IPS DF 6.9 (cell line): ENCODE measurements at places on chromosomes 6 and 20.

DNA sequence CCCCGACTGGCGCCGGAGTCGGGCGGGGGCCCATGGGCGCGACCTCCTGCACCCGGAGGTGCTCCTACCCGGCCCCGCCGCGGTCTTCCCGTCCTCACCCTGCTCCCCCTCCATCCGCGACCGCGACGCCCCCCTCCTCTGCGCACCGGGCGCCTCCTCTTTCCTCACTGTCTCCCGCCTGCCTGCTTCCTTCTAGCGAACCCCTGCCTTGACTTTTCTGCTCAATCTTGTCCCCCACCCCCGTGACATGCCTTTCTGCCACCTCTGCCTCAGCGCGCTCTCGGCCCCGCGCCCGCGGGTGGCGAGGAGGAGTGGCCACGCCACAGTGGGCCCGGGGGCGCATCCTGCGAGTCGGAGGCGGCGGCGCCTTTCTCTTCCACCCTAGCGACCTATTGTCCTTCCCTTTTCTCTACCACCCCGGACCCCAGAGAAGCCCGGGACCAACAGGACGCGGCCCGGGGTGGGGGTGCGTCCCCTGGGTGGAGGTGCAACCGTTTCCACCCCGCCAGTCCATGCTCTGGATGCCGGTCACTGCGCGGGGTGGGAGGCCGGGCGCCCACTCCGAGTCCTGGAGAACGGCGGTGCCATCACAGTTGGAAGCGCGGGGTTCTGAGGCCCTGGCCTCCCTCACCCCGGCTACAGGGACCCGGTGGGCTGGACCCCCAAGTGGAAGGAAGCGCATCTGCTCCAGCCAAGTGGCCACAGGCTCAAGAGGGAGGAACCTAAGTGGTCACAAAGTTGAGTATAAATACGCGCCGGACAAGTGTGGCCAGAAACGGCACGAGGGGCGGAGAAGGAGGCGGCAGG is 2.0 kb downstream of the PDE10A start:
- peak overlapping the region; percentile 36; the same call in 1 of the 2 replicates for H3K4me3 ChIP-seq
- DNase-seq, result no peak
- no peak overlapping the region for H3K27ac ChIP-seq
- peaks cover 54% of the 10 kb centered on the region for H3K27me3 ChIP-seq
- H3K4me1 ChIP-seq, result peaks cover 3% of the 10 kb centered on the region

GRCh38 chr6:6631053-6631452 is 42.5 kb downstream of the LY86 start:
- DNase-seq, result no peak
- H3K4me3 ChIP-seq, result no peak overlapping the region
- H3K27ac ChIP-seq, result no peak overlapping the region
- no peaks in the 10 kb centered on the region for H3K27me3 ChIP-seq
- no peaks in the 10 kb centered on the region for H3K4me1 ChIP-seq

DNA sequence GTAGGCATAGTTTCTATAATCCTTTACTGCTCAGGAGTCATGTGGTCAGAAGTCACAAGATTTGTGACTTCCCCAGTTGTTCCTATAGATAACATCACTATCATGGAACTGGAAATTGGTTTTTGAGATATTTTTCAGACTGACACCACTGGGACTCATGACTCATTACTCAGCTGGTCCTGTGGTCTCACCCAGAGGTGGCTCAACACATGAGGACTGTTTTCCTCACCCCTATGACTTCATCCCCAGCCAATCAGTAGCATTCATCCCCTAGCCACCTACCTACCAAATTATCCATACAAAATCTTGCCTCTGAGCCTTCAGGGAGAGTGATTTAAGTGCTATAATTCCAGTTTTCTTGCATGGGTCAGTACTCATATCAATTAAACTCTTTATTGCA is 1217.7 kb downstream of the EPHA7 start:
- no peak overlapping the region for H3K27ac ChIP-seq
- no peaks in the 10 kb centered on the region for H3K27me3 ChIP-seq
- no peaks in the 10 kb centered on the region for H3K4me1 ChIP-seq
- no peak for DNase-seq
- H3K36me3 ChIP-seq, result no peaks in the 10 kb centered on the region

- peaks cover 5% of the 10 kb centered on the region for H3K36me3 ChIP-seq
- H3K27me3 ChIP-seq, result no peaks in the 10 kb centered on the region
- H3K4me3 ChIP-seq, result no peak overlapping the region
- no peak for DNase-seq
- no peak overlapping the region for H3K27ac ChIP-seq
These were observed 60.2 kb downstream of the PYGB start for GRCh38 chr20:25308083-25308491.

GRCh38 chr6:66065313-66065712 is 358.3 kb upstream of the EYS start:
- no peak for DNase-seq
- H3K27me3 ChIP-seq, result no peaks in the 10 kb centered on the region
- no peaks in the 10 kb centered on the region for H3K36me3 ChIP-seq

DNA sequence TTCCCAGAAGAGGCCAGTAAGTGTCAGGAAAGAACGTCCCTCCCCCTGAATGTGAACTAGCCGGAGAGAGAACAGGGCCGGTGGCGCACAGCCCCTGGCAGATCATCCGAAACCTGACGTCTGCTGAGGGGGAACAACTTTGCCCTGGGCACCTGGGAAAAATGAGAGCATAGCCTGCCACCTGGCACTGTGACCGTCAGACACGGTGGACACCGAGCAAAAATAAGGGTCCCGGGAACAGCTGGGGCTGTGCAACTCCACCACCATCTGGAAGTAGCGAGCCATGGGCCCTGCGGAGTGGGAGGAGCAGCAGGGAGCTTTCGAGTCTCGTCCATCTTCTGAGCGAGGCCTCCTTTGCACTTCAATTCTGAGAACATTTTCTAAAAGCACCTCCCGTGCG is 110.8 kb downstream of the EDN3 start:
- DNase-seq, result no peak
- H3K36me3 ChIP-seq, result no peaks in the 10 kb centered on the region
- H3K4me1 ChIP-seq, result peaks cover 1% of the 10 kb centered on the region; the same call in 1 of the 2 replicates
- no peaks in the 10 kb centered on the region for H3K27me3 ChIP-seq
- H3K4me3 ChIP-seq, result no peak overlapping the region
- H3K27ac ChIP-seq, result no peak overlapping the region

GRCh38 chr6:136337606-136338005 is 48.0 kb upstream of the BCLAF1 start:
- no peak overlapping the region for H3K27ac ChIP-seq
- no peak overlapping the region for H3K4me3 ChIP-seq
- H3K36me3 ChIP-seq, result no peaks in the 10 kb centered on the region
- H3K4me1 ChIP-seq, result no peaks in the 10 kb centered on the region

GRCh38 chr6:42702200-42702599 is 20.2 kb downstream of the PRPH2 start:
- DNase-seq, result no peak
- H3K36me3 ChIP-seq, result no peaks in the 10 kb centered on the region

DNA sequence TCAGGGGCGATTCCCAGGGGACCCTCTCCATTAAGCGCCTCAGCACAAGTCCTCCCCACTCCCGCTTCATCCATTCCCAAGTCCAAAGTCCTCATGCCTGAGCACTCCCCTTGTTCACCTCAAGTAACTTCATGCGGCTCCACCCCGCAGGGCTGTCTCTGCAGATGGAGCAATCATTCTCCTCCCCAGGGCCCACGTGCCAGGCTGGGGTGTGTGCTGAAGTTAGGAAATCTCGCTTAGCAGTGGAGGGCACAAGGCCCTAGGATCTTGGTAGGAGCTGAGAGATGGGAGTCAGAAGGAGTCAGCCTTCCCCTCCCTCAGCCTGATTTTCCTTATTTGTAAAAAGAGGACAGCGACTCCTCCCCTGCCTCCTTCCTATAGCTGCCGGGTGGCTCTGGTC is 3.5 kb downstream of the TGM3 start:
- no peak for DNase-seq
- H3K36me3 ChIP-seq, result no peaks in the 10 kb centered on the region
- no peak overlapping the region for H3K4me3 ChIP-seq
- H3K4me1 ChIP-seq, result peaks cover 8% of the 10 kb centered on the region
- no peaks in the 10 kb centered on the region for H3K27me3 ChIP-seq
- H3K27ac ChIP-seq, result no peak overlapping the region

- peaks cover 3% of the 10 kb centered on the region for H3K4me1 ChIP-seq
- no peak overlapping the region for H3K4me3 ChIP-seq
- no peak overlapping the region for H3K27ac ChIP-seq
- DNase-seq, result no peak
These were observed 87.7 kb downstream of the TFAP2C start for GRCh38 chr20:56716806-56717205.

DNA sequence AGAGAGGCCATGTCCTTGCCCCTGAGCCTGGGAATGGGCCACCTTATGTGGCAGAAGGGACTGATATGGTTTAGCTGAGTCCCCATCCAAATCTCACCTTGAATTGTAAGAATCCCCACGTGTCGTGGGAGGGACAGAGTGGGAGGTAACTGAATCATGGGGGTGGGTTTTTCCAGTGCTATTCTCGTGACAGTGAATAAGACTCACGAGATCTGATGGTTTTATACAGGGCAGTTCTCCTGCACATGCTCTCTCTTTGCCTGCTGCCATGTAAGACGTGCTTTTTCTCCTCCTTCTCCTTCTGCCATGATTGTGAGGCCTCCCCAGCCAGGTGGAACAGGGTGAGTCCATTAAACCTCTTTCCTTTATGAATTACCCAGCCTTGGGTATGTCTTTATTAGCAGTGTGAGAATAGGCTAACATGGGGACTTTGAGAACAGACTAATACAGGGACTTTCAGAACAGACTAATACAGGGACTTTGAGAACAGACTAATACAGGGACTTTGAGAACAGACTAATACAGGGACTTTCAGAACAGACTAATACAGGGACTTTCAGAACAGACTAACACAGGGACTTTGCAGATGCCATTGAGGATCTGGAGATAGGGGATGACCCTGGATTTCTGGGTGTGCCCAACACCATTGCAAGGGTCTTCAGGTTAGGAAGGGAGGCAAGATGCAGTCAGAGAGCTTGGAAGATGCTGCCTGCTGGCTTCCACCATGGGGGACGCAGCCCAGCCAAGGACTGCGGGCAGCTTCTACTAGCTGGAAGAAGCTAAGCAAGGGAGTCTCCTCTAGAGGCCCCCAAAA is 86.9 kb downstream of the RAMACL start:
- no peak overlapping the region for H3K4me3 ChIP-seq
- DNase-seq, result no peak
- no peaks in the 10 kb centered on the region for H3K27me3 ChIP-seq
- H3K27ac ChIP-seq, result no peak overlapping the region

GRCh38 chr6:146273490-146273889 is 244.6 kb downstream of the GRM1 start:
- no peak overlapping the region for H3K27ac ChIP-seq
- no peaks in the 10 kb centered on the region for H3K27me3 ChIP-seq
- no peak for DNase-seq

DNA sequence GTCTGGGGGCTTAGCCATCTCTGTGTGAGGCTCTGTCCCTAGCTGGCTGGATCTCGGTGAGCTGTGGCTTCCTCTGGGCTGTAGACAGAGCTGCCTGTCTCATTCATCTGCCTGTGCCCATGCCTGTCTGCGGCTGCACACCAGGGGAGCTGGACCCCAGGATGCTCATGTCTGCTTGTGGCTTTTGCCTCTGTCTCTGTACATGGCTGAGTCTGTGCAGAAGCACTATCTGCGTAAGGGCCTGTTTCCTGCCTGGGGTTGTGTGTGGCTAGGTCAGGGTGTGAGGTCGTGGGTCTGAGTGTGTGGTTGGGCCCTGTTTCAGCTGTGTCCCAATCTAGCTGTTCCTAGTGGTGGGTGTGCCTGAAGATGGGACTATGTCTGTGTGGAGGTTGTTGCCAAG is 68.2 kb downstream of the CDH22 start:
- H3K4me1 ChIP-seq, result no peaks in the 10 kb centered on the region; the same call in 1 of the 2 replicates
- H3K4me3 ChIP-seq, result no peak overlapping the region
- no peaks in the 10 kb centered on the region for H3K27me3 ChIP-seq

DNA sequence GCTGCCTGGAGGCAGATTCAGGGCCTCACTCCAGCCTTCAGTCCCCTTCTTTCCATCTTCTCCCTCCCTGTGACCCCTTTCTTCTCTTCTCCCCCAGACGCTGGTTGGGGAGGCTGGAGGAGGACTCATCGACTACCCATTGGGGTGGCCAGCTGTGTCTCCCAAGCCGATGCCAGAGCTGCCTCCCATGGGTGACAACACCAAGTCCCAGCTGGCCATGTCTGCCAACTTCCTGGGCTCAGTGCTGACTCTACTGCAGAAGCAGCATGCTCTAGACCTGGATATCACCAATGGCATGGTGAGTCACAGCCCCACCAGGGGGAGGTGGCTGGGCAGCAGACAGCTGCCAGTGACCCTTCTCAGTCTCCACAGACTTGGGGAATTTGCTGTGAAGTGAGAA is 12.9 kb downstream of the BPIFB4 start:
- H3K27me3 ChIP-seq, result no peaks in the 10 kb centered on the region
- DNase-seq, result no peak
- H3K36me3 ChIP-seq, result no peaks in the 10 kb centered on the region
- H3K4me1 ChIP-seq, result no peaks in the 10 kb centered on the region

DNA sequence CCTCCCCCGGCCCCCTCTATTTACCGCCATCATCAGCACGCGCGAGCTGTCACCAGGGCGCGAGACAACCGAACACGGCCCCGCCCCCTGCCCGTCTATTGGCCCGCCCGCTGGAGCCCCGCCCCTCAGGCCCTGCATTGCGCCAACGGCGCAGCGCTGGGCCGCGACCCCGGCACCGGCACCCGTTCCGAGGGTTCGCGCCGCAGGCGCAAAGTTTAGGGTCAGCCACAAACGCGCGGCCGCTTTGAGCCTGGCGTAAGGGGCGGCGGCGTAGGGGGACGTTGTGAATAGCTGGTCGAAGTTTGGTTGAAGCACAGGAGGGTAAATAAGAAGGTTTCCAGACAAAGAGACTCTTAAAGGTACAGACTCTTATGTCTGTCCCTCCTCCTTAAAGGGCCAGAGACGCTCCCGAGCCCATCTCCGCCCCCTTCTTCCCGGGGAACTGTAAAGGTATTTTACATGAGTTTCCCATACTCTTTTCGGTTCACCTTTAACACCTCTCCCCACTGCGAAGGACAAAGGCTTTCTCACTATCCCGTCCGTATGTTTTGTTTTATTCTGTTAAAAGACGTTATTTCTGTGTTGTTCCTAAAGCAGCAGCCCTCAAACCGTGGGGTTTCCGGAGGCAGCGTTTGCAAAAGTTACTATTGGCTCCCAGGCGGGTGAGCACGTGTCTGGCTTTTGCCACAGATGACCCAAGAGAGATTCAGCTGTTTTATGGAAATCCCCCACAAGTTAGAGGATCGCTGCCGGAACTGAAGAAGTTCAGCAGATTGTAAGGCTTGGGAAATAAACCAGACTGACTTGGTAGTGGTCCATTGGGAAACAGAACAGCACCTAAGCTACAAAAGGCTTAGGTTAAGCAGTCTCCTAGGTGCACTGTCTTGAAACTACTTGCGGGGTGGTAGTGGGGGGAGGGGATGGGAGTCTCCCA is at the start of gene USP49:
TSS of gene USP49 (minus strand) at position 76 of the 934 bp plus-strand sequence. CDS start 88,392 bp downstream, outside the sequence.
- H3K4me3 ChIP-seq, result peak within 1 kb of the TSS; percentile 76; the same call in 1 of the 2 replicates
- H3K27ac ChIP-seq, result no peak within 1 kb of the TSS
- no peaks in the 10 kb centered on the region for H3K27me3 ChIP-seq

DNA sequence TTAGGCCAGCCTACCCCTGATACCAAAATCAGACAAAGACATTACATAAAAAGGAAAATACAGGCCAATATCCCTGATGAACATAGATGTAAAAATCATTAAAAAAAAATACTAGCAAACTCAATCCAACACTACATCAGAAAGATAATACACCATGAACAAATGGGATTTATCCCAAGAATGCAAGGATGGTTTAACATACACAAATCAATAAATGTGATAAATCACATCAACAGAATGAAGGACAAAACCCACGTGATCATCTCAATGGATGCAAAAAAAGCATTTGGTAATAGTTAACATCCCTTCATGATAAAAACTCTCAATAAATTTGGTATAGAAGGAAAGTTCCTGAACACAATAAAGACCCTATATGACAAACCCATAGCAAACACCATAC is 63.8 kb downstream of the SLC22A2 start:
- H3K27ac ChIP-seq, result no peak overlapping the region
- H3K4me3 ChIP-seq, result no peak overlapping the region
- H3K4me1 ChIP-seq, result no peaks in the 10 kb centered on the region
- no peaks in the 10 kb centered on the region for H3K36me3 ChIP-seq
